ENCODE measurements at places on chromosomes 11 and 22. TPM values are rescaled to one million over a fixed set of nuclear protein-coding genes. Genes with fewer than 3 reads are reported as not detected.

DNA sequence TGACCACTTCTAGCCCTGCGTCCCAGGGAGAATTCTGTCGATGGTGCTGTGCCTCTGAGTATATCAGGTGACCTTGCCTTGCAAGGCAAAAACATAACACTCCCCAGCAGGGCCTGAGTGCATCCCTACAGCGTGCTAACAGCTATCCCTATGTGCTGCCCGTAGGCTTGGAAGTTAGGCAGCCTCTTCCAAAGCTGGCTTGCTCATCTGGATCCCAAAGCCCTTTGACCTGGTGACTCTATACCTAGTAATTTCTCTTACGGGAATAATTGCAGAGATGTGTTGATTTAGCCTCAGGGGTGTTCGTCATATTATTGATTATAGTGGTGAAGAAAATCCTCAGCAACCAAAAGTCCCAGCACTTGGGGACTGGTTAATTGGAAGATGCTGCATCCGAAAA, 32.6 kb upstream of the CRYBB3 start:
- no peaks in the 10 kb centered on the region for H3K27me3 ChIP-seq
- no peak overlapping the region for H3K4me3 ChIP-seq
- no peaks in the 10 kb centered on the region for H3K36me3 ChIP-seq
- H3K27ac ChIP-seq, result no peak overlapping the region

CDKN1C gene
- polyA plus RNA-seq, result 1.1 TPM

GRCh38 chr11:124481365-124482323, 36.1 kb upstream of the OR8B8 start:
- no peak for DNase-seq
- no peak overlapping the region for H3K27ac ChIP-seq
- H3K4me1 ChIP-seq, result peaks cover 4% of the 10 kb centered on the region
- H3K36me3 ChIP-seq, result no peaks in the 10 kb centered on the region

- DNase-seq, result no peak
- no peak overlapping the region for H3K27ac ChIP-seq
- no peak overlapping the region for H3K4me3 ChIP-seq
- H3K36me3 ChIP-seq, result no peaks in the 10 kb centered on the region
- no peaks in the 10 kb centered on the region for H3K4me1 ChIP-seq
- no peaks in the 10 kb centered on the region for H3K27me3 ChIP-seq
These were observed 9.4 kb downstream of the CBX6 start for GRCh38 chr22:38862375-38863329.

SAA4 gene
- polyA plus RNA-seq, result not detected

- H3K36me3 ChIP-seq, result no peaks in the 10 kb centered on the region
- H3K4me1 ChIP-seq, result peaks cover 19% of the 10 kb centered on the region
- H3K4me3 ChIP-seq, result no peak overlapping the region
These were observed 34.7 kb upstream of the MYH9 start for GRCh38 chr22:36422287-36423014.

Measured in B cell (primary cell).